DMS 273 treated with DMSO at 0.1 percent for 48 hours (cell line): ENCODE measurements at places on chromosomes 5 and 9.
A peak's percentile ranks its signal among the peaks of the same experiment; 100 is the strongest.

- no peak for DNase-seq
These were observed 131.2 kb downstream of the ATP10B start for GRCh38 chr5:160720822-160721221.

DNA sequence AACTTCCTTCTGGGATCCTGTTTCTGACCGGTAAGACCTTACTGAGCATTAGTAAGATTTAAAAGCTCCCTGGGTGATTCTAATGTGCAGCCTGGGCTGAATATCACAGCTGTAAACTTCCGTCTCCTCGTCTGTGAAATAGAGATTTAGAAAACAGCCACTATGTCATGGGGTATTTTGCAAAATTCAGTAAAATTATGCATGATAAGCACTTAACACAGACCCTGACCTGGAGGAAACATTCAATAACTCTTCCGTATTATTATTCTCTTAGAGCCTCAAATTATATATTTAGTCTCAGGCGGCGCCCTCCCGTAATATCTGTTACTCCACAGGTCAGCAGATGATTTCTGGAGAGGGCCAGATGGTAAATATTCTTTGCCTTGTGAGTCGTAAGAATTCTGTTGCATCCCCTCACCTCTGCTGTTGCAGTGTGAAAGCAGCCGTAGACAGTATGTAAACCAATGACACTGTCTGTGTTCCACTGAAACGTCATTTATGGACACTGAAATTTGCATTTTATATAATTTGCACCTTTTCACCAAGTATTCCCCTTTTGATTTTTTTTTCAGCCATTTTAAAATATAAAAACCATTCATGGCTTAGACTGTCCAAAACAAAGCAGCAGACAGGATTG is 39.2 kb upstream of the RARS1 start:
- no peak for DNase-seq

DNA sequence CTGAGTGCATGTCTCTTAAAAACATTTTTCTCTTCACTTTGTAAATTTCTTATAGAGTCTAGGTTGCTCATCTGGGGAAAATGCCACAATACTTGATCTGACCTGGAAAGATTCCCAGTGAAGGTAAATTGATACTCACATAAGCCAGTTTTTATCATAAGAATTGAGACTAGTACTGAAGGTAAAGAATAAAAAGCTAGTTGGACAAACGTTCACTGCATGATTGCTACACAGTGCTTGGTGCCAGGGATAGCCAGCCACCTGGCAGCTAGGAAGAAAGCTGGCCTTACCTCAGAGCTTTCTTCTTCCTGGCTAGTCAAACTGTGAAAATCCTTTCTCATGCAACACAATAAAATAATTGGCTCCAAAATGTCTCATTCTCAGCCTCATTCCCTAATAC is 77.1 kb downstream of the MUSK start:
- no peak for DNase-seq

- peak; percentile 39 for DNase-seq
These were observed at the start of gene HRCT1 for GRCh38 chr9:35905912-35906679. Gene HRCT1, plus strand, starts transcription at chr9:35906202. Its CDS starts 86 bp downstream, at chr9:35906288.

- no peak for DNase-seq
These were observed 110.2 kb downstream of the FER start for GRCh38 chr5:108857905-108858304.

DNA sequence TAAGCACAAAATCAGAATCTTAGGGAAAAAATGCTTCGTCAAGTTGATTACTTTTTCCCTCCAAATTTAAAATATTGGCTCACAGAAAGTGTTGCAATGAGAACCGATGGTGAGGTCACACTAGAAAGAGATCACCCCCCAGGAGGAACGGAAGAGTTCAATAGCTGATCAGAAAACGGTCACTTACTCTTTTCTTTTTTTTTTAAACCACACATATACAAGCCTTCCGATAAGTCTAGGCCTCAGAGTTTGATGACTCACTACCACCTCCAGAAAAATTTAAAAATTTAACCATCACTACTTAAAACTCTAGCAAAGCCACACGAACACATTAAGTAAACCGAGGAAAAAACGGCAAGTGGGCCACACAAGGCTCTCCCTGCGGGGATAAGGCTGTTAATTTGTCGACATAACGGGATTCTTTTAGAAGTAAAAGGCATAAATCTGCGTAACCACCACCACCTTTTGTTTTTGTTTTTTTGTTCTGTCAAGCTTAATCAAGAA is 1.2 kb downstream of the SURF4 start:
- no peak for DNase-seq

- DNase-seq, result no peak
These were observed 56.9 kb downstream of the SNX24 start for GRCh38 chr5:122902263-122902662.

GRCh38 chr5:170297589-170298462 is at the start of gene LCP2:
Gene LCP2, minus strand, starts transcription at chr5:170297777. Its CDS starts 166 bp downstream, at chr5:170297611.
- DNase-seq, result no peak

- no peak for DNase-seq
These were observed 157.3 kb upstream of the GRAMD2B start for GRCh38 chr5:126265917-126266316.

- DNase-seq, result no peak
These were observed 25.4 kb downstream of the ABLIM3 start for GRCh38 chr5:149166591-149167100.

DNA sequence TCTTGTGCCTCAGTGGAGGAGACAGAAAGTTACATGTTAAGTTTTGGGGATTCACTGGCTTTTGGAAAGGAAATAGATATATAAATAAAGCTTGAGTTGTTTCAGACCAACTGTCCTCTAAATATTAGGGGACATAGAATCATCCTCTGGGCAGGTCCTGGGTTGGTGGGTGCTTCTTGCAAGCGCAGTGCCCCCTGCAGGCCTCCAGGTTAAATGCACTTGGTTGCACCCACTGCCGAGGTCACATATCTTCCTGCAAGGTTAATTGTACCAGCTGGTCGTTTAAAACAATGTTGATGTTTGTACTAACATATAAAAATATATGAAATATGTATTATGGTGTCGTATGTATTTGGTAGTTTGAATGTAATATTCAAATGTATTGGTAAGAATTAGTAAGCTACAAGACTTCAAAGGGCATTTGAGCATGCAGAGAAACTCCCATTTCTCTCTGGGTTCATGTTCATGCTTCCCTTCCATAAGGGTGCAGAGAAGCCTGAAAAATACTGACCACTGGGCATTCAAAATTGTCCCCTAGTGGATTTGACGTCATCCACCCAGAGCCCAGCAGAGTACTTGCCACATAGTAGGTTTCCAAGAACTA is 87.0 kb downstream of the ZNF618 start:
- DNase-seq, result no peak

GRCh38 chr5:73856997-73857396 is 231.0 kb downstream of the ARHGEF28 start:
- no peak for DNase-seq

GRCh38 chr5:113093558-113093957 is 117.0 kb downstream of the DCP2 start:
- DNase-seq, result no peak

DNA sequence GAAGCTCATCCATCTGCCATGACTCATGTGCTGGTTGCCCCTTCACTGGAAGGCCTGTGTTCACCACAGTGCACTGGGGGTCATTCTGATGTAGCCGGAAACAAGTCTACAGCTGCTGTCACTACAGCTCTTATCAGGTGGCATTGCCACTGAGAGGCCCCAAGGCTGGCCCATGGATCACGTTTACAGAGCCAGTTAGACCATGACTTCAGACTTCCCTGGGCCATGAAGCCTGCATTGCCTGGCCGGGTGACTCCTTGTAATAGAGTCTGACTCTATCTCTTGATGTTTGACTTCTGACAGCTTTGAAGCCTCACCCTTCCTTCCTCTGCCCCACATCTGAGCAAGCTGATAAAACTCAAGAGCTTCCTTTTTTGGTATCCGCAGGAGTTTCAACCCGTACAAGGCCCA is 473.5 kb upstream of the DAP start:
- no peak for DNase-seq

- DNase-seq, result no peak
These were observed 92.7 kb upstream of the HAND1 start for GRCh38 chr5:154570572-154571324.

DNA sequence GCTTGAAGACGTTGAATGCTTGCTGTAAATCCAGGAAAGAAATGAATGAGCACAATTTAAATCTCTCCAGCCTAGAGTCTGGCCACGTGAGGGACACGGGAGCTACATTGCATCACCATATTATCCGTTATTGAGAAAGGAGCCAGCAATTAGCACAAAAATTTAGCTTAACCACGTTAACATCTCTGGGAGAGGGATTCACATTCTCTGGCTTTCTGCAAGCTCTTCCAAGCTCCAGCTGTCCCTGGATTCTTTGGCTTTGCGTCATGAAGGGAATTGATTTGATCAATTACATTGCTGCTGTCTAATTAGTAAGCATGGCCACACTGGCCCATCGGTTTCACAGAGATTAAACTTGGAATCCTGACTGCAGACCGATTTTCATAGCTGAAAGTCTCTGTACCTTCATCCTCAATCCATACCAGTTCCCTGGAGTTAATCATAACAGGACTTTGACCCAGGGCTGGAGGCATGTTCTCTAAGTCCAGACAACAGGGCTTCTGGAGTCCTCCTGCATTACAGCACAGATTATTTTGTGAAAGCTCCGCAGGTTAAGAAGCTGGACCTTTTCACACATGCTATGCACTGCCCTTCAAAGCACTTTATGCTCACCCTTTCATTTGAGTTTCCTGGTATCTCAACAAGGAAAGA is 31.6 kb downstream of the ADRA1B start:
- DNase-seq, result no peak

DNA sequence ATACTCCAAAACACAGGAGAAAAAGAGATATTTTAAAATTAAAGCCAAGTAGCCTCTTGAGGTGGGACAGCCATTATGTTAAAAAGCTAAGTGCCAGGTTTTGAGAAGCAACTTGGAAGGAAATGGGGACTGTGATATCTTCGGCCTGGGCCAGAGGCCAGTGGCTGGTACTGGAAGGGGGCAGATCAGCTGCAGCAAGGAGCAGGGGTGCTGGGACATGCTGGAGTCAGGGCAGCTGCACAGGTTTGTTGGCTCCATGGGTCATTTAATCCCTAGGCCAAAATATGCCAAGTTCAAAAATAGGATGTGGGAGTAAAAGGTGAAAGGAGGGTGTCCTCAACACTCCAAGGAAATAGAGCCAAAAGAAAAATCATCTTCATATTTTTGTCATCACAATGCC is 30.0 kb downstream of the ADRB2 start:
- no peak for DNase-seq

DNA sequence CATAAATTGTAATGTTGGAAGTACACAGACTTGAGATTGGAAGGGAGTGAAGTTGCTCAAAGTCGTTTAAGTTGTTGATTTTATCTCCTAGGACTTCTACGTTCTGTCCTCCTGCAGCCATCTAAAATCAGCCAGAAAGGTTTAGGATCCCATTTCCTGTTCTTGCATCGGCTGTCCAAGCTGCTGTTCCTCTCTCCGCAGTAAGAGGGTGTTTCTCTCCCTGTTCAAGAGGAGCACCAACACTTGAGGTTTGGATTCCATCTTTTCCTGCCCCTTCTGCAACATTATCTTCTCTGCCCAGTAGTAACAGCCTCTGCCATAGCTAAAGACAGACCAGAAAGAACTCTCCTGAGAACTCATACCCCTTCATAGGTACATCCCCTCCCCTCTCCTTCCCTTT is 373.4 kb downstream of the GADD45G start:
- DNase-seq, result no peak

GRCh38 chr9:135928731-135929655 is 21.6 kb upstream of the CAMSAP1 start:
- DNase-seq, result no peak

DNA sequence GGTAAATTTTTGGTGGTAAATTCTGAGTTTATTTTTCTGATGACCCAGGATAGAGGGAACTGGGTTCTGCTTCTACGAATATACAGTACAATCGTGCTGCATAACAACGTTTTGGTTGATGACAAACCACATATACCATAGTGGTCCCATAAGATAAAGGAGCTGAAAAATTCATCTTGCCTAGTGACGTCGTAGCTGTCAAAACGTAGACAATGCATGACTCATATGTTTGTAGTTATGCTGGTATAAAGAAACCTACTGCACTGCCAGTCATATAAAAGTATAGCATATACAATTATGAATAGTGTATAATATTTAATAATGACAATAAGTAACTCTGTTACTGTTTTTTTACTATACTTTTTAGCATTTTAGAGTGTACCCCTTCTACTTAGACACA is 244.0 kb downstream of the GAS1 start:
- no peak for DNase-seq

DNA sequence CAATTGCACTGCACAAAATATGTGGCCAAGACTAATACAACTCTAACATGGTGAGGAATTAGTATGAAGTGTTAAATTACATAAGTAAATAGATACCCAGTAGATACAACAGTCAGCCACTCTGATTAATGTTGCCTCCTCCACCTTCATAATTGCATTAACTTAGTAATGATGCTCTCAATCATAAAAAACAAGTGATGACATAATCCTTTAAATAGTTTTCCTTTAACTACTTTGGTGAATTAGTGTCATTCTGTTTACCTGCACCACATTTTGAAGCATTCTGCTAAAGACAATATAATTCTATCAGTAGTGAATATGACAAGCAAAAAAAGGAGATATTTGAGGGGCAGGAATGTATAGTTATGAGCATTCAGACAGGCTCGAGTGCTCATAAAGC is 265.9 kb upstream of the SLC24A2 start:
- DNase-seq, result no peak

DNA sequence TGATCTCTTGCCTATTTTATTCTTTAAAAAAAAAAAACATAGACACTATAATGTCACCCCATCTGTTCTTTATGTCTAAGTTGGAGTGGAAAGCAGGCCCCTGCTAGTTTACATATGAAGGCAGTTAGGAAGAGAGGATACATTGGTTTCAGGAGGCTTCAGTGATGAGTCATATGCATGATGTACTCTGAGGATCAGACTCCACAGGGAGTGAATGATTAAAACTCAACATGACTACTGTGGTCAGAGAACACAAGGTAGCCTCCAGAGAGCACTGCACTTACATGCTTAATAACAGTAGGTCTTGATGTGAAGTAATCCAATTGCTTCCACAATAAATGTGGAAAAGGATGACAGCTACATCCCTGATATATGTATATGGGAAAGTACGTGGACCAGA is 22.7 kb upstream of the FSTL4 start:
- no peak for DNase-seq

GRCh38 chr5:88486431-88486830 is 217.8 kb upstream of the TMEM161B start:
- DNase-seq, result no peak

GRCh38 chr5:131491749-131492148 is 143.3 kb downstream of the RAPGEF6 start:
- DNase-seq, result no peak

DNA sequence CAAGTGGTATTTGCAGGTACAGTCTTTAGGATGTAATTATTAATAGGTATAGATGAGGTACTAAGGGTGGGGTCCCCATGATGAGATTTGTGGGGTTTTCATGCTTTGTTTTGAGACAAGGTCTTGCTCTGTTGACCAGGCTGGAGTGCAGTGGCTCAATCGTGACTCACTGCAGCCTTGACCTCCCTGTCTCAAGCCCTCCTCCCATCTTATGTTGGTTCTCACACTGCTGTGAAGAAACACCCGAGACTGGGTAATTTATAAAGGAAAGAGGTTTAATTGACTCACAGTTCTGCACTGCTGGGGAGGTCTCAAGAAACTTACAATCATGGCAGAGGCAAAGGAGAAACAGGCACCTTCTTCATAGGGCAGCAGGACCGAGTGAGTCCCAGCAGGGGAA is 217.5 kb downstream of the CDK5RAP2 start:
- no peak for DNase-seq

- no peak for DNase-seq
These were observed 125.5 kb upstream of the NFIL3 start for GRCh38 chr9:91549177-91549576.
